NCI-H446 treated with DMSO at 0.1 percent for 48 hours (cell line): ENCODE measurements at places on chromosomes 7 and 10.

GRCh38 chr10:43391496-43391895, 17.5 kb downstream of the HNRNPF start:
- DNase-seq = no peak

GRCh38 chr10:72173262-72173618, 42.6 kb upstream of the ANAPC16 start:
- DNase-seq = no peak

DNA sequence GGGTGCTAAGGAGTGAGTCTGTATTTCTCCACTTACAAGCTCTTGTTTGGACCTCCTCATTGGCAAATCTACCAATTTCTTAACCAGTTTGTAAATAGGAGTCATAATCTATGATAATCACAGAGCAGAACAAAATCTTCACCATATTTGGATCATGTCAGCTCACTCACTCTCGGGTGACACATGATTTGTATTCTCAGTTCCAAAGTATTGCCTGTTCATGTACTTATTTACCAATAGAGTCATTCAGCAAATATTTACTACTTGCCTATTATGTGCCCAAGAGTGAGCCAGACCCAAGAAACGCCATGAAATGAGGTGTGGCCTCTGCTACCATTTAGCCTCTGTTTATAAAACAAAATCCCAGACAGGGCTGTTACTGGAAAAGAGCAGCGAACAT, 114.8 kb downstream of the TSPAN12 start:
- no peak for DNase-seq

- peak; percentile 68 for DNase-seq
Observed at GRCh38 chr10:97584060-97584797, at the start of gene HOGA1. Gene HOGA1 (plus strand): TSS chr10:97584389. CDS start chr10:97584704, 315 bp downstream.

- DNase-seq = no peak
Observed at GRCh38 chr7:2711895-2712675, 24.1 kb downstream of the AMZ1 start.

- DNase-seq = no peak
Observed at GRCh38 chr10:48645600-48645999, 39.1 kb upstream of the WDFY4 start.

DNA sequence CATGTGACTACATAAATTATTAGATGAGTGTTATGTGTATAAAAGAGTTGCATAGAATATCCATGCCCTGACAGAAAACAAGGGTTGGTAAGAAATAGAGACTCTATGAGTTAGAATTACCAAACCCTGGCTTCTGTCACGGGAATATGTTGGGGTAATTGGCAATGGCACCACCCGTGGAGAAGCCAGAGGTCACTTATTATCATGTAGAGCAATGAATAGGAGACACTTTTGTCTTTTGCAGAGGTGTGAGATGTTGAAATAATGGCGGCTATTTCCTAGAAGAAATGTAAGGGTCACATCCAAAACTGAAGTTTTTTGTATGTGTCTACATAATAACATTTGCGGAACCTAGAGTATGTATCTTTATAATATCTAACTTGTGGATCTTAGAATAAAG, 35.3 kb downstream of the ABCB5 start:
- DNase-seq = no peak

- DNase-seq = no peak
Observed at GRCh38 chr10:49056356-49056755, 59.0 kb downstream of the VSTM4 start.

GRCh38 chr7:66207540-66207939, 2.4 kb downstream of the TPST1 start:
- no peak for DNase-seq

DNA sequence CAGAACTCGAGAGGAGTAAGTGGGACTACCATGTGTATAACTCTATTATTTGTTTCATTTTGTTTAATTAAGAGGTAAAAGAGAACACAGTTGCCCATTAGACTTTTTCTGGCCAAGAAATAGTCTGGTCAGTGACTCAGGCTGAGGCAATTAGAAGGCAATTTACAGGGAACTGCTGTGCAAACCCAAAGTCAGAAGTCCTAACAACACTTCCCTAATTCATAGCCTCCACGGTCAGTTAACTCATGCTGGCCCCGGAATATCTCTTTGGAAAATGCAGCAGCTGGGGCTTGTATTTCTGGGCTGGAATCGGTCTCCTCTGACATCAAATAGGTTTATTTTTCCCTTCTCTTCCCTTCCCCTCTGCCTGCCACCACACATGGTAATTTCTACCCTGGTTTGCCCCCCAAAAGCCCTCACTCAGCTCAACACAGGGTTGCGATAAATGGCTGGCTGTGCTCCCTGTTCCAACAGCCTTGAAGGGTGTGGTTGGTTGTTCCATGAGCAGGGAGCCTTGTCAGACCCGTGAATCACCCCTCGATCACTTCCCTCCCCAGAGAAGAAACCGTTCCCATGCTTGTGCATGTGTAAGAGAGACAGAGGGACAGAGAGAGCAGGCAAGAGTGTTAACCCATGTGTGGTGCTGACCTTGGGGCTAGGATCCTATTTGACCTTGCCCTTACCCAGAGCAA, 5.3 kb downstream of the SH3PXD2A start:
- DNase-seq = no peak

- DNase-seq = no peak
Observed at GRCh38 chr10:84563868-84564267, 235.5 kb downstream of the CCSER2 start.

- no peak for DNase-seq
Observed at GRCh38 chr10:78929541-78929940, 139.2 kb upstream of the ZMIZ1 start.

GRCh38 chr10:3895045-3895631, 110.1 kb upstream of the KLF6 start:
- no peak for DNase-seq

DNA sequence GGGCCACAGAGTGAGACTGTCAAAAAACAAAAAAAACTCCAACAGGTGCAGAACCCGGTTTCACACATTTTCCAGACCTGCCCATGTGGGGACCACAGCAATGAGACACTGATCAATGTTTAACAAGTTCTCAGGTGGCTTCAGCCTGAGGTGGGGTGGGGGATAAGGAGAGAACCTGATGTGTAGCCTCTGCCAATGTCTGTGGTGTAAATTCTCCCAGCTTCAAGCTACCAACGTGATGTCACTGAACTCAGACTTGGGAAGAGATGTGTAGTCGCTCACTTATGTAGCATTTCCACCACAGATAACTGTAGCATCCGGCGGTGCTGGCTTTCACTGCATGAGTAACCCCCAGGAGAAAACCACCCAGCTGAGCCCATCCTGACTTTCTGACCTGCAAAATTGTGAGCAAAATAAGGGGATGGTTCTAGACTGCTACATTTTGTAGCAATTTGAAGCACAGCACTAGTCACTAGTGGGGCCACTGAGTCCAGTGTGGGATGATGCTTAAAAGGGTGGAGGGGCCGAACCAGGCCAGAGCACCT, 13.8 kb upstream of the TNRC18 start:
- no peak for DNase-seq

GRCh38 chr7:2830609-2831376, 13.3 kb downstream of the GNA12 start:
- DNase-seq = no peak

DNA sequence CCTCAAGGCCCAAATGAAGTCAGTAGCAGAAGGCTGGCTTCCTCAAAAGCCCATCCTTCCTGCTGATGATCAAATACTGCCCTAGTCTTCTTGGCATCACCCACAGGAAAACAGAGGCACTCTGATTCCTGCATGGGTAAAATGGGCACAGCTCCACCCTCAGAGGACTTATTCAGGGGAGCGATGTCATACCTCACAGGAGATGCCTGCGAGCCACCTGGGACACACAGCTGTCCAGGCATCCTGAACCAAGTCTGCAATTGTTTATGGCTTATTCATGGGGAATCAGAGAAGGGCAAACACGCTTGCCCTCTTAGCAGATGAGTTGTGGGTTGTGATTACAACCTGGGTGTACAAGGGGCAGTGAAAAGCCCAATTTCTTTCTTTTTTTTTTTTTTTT, 22.0 kb upstream of the LMTK2 start:
- DNase-seq = no peak

GRCh38 chr10:32328499-32328898, 18.5 kb downstream of the EPC1 start:
- DNase-seq = no peak

DNA sequence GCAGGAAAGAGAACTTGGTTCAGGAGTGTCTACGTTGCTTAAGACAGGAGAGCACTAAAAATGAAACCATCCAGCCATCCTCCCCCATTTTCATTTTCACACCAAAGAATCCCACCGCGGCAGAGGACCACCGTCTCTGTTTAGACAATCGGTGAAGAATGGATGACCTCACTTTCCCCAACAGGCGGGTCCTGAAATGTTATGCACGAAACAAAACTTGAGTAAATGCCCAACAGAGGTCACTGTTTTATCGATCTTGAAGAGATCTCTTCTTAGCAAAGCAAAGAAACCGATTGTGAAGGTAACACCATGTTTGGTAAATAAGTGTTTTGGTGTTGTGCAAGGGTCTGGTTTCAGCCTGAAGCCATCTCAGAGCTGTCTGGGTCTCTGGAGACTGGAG, 1.4 kb upstream of the IL6 start:
- DNase-seq = peak; percentile 31

DNA sequence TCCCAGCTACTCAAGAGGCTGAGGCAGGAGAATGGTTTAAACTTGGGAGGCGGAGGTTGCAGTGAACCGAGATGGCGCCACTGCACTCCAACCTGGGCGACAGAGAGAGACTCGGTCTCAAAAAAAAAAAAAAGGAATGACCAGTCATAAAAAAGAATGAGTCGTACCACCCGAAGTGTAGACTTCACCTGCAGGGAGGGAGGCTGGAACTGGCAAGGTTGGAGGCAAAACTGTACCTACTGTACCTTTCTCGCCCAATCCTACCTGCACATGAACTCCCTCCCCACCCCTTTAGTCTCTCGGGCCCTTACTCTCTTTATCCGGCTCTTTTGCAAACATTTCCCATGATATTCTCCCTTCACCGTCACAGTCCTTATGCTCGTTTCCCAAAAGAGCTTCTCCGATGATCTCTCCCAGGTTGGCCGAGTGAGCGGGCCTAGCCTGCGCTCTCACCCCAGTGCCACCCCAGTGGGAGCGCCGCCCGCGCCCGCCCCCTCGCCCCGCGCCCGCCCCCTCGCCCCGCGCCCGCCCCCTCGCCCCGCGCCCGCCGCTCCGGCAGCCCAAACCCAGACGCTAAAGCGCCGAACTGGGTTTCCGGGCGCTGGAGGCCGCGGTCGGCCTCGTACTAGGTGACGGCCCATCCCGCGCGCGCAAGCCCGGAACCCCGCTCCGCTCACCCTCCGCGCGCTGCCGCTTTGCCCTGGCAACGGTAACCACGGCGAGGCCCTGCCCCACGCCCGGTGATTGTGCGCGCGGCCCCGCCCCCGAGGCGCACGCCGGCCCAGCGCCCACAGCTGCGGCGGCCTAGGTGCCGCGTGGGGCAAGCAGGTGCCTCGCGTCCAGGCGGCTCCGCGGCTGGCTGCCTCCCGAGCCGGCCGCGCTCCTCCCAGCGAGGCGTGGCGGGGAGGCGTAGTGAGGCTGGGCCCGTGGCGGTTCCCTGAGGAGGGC, at the start of gene SMKR1:
SMKR1 (plus strand) TSS at position 772 of the 948 bp plus-strand sequence. CDS start 294 bp downstream, outside the sequence.
- DNase-seq = peak; percentile 1

DNA sequence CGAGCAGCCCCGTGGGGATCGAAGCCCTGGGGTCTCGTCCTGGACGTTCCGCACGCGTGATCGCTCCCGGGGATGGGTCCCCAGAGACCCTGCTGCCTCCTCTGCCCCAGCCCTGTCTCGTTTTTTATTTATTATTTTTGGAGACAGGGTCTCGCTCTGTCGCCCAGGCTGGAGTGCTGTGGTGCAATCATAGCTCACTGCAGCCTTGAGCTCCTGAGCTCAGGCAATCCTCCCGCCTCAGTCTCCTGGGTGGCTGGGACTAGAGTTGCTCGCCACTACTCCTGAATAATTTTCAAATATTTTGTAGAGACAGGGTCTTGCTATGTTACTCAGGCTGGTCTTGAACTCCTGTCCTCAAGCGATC, 319 bp upstream of the STX1A start:
- DNase-seq = no peak

DNA sequence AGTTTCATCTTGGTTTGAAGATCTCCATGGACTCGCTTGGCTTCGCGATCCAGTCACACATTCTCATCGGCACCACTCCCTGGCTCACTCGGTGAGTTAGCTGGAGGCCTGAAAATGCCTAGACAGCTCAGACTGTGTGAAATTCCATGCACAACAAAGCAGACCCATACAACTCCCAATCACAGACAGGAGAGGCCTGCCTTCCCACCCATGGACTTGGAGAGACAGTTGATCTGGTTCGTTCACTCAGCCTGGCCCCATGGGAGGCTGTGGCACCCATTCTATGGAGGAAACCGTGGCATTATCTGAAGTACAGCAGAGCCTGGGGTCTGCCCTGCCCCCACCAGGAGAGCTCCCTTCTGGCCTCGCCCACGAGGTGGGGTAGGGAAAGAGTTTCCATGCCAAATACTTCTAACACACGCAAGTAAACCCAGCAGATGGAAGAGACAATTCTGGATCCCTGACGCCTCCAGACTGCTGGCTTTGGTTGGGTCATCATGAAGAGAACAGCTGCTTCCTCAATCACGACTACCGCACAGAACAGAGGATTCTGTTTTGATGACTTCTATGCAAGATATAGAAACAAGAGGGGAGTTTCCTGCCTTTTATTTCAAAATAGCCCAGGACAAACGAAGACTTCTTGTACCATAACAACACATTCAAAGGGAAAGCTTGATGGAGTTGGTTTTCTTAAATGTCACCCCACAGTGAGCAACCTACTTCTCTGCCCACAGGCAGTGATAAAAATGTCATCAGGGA, 15.9 kb downstream of the FAM53B start:
- DNase-seq = no peak

DNA sequence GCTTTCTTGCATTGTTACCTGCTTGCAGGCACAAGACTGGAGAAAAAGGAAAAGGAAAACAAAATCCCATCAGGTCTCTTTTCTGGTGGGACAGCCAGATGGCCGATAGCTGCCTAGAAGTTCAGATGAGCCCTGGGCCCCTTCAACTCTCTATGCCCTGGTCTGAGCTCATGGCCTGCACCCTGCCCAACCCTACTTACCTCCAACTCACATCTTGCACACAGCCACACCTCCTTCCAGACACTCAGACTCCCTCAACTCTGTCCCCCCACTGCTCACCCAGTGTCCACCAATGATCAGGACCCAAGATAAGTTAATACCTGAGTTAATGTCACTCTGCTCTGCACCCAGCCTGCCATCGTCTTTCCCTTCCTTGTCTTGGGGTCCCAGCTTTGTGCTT, 10.9 kb downstream of the RBP3 start:
- no peak for DNase-seq

- no peak for DNase-seq
Observed at GRCh38 chr10:30995081-30995770, 36.4 kb downstream of the ZNF438 start.

GRCh38 chr10:117933036-117933435, 113.7 kb downstream of the RAB11FIP2 start:
- no peak for DNase-seq

GRCh38 chr7:65968256-65969185, 13.5 kb downstream of the GUSB start:
- no peak for DNase-seq

DNA sequence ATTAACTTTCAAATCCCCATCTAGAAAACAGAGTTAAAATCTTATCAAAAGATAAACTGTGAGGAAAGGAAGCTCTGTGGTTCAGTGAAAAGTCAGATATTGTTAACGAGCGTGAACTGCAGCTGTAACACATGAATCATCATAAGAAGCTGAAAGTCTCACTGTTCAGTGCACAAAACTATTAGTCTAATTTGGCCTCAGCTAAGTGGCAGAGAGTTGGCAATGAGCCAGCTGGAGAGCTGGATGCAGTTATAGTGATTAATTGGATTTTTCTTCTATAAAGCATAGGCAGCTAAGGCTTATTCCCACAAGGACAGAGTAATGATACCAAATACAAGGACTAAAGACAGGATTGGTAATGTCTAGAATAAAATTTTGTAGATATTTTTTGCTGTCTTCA, 101.1 kb upstream of the ABCB5 start:
- DNase-seq = peak; percentile 99
